Esophagus squamous epithelium (tissue), 5 donors: ENCODE measurements at places on chromosomes 7 and 10. TPM values are rescaled to one million over a fixed set of nuclear protein-coding genes. Genes with fewer than 3 reads are reported as not detected.

DNA sequence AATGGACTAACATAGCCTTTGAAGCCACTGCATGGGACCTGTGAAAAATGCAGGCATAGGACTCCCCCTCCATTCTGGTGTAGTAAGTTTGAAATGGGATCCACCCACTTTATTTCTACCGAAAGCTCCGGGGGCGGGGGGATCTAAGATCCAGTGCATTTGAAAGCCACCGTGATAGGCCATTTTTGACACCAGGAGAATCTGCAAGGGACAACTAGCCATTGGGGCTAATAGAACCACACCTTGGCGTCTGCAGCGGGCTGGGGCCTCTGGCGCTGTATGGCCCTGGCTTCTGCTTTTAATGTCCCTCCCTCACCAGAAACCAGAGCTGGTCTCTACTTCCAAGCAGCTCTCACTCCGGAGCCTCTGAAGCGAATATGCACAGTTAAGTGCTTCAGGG is 60.1 kb upstream of the GPR26 start:
- no peak for DNase-seq

DNA sequence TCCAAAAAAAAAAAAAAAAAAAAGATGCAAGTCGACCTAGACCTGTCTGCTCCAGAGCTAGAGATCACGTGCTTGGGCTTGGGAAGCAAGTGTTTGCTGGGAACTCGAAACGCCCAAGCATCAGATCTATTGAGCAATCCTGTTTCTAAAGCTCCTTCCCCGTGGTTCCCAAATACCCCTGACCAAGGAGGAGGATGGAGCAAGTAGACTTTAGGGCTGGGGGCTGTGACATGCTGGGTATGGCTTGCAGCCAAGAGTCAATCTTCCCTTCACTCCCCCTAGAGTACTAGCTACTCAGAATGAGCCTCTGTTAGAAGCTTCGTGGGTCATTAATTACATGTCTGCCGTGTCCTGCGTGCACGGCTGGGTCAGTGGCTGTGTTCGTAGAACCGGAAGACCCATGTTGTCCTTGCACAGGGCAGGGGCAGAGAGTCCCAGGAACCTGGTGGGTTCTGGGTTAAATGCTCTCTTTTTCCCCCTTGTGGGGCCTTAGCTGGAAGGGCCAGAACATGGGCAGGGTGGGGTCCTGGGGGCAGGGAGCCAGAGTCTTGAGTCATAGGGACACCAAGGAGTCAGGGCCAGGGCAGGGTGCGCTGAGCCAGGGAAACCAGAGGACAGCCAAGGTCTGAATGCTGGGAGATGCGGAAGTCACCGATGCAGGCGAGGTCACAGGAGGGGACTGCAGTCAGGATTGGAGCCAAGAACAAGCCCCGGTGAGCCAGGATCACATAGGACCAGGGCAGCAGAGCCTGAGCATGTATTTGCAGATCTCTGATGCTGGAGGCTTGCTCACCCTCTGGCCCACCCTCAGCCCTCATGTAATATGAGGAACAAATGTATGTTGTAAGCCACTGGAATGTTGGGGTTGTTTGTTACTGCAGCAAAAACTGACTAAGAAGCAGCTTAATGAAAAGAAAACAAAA is 34.6 kb upstream of the TPST1 start:
- DNase-seq, result no peak

GRCh38 chr7:43155636-43156035 is 43.2 kb downstream of the HECW1 start:
- DNase-seq, result no peak

The LIPF gene
- total RNA-seq, result not detected

The CFAP43 gene
- total RNA-seq, result 0.19 TPM

The NPFFR1 gene
- total RNA-seq, result 0.19 TPM

The NDUFB8 gene
- 194 TPM for total RNA-seq

The LRMDA gene
- total RNA-seq, result 14.1 TPM

The NEURL1 gene
- total RNA-seq, result 0.19 TPM

The GPR15LG gene
- total RNA-seq, result 352 TPM
